ENCODE measurements at places on chromosomes 13 and 19.

- DNase-seq = no peak
These were observed 729.4 kb upstream of the SGCG start for GRCh38 chr13:22451327-22451741.

- DNase-seq = no peak
These were observed 122.9 kb downstream of the MIPEP start for GRCh38 chr13:23766283-23766682.

- peak; percentile 46 for DNase-seq
These were observed 1.3 kb upstream of the ZIC2 start for GRCh38 chr13:99980201-99980823.

- no peak for DNase-seq
These were observed 17.7 kb downstream of the LRRC4B start for GRCh38 chr19:50550594-50550966.

DNA sequence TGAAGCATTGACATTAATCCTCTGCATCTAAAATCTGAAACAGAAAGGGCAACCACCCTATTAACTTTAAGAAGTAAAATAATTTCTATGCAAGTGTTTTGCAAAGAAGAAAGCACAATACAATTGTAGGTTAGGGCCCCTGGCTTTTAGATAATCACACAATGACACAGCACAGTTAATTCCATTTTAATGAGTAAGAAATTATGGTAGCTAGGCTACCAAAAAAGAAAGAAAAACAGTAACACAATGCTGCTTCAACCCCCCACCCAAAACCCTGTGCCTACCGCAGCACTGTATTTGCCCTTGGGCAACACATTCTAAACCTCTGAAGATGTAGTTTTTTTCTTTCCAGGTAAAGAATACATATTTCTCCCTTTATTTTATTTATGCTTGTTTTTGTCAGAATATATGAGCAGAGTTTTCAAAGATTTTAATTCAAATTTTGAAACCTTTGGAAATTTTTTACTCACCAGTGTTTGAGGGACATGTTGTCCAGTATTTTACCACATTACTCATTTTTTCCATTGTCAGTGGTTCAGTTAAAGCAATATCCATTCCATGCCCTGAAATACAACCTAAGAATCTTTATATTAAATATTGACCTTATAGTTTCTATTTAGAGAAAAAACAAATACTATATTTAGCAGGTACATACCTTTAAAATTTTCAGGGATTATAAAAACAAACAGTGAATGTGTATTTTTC lies 21.1 kb downstream of the SOHLH2 start:
- DNase-seq = no peak

DNA sequence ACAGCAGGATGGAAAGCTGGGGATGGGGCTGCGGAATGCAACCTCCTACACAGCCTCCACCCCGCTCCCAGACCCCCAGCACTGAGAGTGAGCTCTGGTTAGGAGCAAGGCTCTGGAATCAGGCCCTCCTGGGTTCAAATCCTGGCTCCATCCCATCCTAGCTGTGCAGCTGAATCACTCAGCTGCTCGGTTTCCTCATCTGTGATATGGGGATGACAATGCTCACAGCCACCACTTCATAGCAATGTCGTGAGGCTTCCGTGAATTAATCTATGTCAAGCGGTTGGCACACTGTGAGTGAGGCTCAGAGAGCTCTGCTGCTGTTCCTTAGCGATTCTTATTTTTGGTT lies 538 bp downstream of the ACP7 start:
- DNase-seq = no peak

- DNase-seq = no peak
These were observed 4.5 kb upstream of the ZNF554 start for GRCh38 chr19:2815191-2815614.

- DNase-seq = peak; percentile 6
These were observed 13.0 kb downstream of the CIC start for GRCh38 chr19:42281827-42282762.

DNA sequence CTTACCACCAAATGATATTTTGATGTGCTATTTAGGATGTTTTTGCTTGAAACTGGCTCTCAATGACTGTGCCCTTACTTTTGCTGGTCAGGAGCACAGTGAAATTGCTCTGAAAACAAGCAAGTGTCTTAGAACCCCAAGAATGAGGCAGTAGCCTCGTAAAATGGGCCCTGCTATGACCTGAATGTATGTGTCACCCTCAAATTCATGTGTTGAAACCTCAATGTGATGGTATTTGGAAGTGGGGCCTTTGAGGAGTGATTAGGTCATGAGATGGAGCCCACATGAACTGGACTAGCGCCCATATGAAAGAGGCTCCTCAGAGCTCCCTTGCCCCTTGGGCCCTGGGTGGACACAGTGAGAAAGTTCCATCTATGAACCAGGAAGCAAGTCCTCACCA lies 155.2 kb downstream of the ZIC5 start:
- no peak for DNase-seq

DNA sequence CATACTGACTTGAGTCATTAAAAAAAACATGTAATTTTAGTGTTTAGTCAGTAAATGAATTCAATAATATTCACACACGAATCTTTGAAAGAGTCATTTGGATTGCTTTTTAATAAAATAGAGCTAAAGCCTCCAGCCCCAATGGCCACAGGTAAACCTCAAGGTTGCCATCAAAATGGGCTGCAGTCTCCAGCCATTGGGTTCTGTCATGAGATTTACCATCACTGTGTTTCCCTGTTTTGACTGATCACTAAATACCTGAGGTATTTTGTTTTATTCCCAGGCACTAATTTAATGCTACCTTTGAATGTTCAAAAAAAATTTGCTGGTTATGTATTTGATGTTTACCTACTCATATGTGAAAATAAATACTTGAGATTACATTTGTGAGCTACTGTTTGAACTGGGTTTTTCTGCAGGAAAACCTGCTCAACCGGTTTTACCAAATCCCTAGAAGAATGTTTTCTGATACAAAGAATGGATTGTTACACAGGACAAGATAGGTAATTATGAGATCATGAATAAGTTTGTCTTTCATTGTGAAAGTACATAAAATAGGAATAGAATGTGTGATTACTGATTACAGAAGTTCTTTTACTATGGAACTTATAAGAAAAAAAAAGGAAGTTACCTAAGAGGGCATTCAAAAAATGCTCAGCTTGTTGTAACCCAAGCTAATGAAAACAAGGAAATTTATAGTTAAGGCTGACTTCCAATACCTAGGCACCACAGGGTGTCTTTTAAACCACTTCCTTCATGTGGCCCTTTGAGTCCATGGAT lies 391.3 kb downstream of the EFNB2 start:
- DNase-seq = no peak

- DNase-seq = no peak
These were observed 2.6 kb downstream of the CSNK1A1L start for GRCh38 chr13:37102896-37103295.

GRCh38 chr13:78998630-78999315 lies 339.8 kb upstream of the OBI1 start:
- DNase-seq = no peak

- DNase-seq = no peak
These were observed 371.4 kb downstream of the KCNRG start for GRCh38 chr13:50386541-50387050.

GRCh38 chr19:40322951-40323615 lies 25.1 kb downstream of the C19orf47 start:
- no peak for DNase-seq

- DNase-seq = no peak
These were observed at the start of gene ZFR2 for GRCh38 chr19:3868770-3869456. TSS of gene ZFR2 (minus strand) at chr19:3869038. CDS start at chr19:3869017, 21 bp downstream.

- no peak for DNase-seq
These were observed 15.2 kb downstream of the DACH1 start for GRCh38 chr13:71851498-71852409.

- no peak for DNase-seq
These were observed 63.6 kb upstream of the FLT1 start for GRCh38 chr13:28558567-28558966.

DNA sequence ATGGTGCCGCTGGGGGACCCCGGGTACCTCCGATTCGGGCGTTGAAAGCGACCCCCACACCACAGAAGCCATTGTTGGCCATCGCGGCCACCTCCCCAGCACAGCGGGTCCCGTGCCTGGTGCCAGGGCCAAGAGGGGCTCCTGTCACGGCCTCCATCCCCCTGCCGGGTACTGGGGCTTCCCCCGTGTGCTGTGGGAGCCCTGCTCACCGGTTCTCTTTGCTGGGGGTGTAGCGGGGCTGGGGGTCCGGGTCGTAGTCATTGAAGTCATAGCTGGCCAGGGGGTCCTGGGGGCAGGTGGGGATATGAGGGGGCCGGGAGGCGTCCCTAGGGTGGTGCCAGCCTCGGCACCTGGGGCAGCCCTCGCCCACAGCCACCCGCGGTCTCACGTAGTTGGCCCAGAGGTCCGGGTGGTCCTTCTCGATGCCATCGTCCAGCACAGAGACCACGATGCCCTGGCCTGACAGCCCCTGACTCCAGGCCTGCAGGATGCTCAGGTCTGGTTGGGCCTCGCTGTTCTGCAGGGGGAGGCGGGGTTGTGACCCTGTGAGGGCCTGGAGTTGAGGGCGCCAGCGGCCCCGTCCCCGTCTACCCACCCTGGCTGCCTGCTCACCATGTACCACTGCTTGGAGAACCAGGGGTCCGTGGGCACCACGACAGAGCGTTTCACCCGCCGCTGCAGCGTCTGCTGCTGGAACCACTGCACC lies 2.4 kb downstream of the PCSK4 start:
- no peak for DNase-seq

GRCh38 chr13:95323930-95324662 lies 22.8 kb upstream of the ABCC4 start:
- no peak for DNase-seq

DNA sequence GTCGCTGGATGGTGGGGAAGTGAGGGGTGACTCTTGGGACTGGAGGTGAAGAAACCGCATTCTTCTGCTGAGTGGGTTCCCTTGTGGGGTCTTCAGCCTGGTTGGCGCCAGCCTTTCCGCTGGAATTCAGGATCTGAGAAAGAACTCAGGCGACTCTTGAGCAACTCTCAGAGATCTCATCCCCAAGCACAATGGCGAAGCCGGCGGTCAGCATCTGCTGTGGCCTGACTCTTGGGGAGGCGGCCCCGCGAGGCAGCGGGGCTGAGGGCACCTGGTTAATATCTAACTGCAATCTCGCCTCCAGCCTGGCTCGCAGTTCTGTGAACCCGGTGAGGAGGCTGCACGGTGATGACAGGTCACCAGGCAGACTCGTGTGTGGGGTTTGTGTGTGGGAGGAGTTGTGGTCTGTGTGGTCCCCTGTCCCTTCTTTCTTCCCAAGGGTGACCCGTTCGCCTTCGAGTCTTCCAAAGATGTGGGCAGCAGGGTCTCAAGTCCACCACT lies 883 bp downstream of the ZNF441 start:
- DNase-seq = peak; percentile 11

DNA sequence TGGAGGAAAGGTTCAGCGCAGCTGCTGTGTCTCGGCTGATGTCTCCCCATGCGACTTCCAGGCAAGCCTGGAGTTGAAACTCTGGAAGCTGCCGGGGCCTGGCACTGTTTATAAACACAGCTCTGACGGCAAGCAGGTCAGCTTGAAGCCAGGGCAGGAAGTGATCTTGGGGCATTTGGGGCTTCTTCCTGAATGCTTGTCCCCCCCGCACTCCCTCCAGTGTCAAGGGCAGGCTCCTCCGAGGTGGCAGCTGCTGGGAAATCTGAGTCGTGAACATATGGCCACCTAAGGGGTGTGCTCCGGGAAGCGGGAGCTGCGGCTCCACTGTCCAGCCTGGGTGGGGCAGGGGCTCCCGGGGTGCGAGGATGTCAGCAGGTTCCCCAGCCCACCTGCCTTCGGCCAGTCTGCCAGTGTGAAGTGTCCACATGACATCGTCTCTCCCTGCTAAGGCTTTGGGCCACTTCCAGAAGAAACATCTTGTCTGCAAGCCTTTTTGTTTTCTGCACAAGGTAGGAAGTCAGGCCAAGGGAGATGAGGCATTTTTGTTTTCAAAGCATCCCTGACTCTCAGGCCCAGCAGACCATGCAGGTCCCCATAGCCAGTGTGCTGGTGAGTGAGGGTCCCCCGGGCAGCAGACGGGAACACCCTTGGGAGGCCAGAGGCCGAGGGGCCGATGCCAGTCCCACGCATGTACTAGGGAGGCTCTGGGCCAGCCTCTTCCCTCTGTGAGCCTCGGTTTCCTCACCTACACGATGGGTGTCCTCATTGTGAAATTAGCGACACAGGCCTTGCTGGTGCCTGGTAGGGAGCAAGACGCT lies 2.7 kb downstream of the PIAS4 start:
- no peak for DNase-seq

GRCh38 chr13:91052876-91053275 lies 294.6 kb upstream of the MIR17HG start:
- no peak for DNase-seq

DNA sequence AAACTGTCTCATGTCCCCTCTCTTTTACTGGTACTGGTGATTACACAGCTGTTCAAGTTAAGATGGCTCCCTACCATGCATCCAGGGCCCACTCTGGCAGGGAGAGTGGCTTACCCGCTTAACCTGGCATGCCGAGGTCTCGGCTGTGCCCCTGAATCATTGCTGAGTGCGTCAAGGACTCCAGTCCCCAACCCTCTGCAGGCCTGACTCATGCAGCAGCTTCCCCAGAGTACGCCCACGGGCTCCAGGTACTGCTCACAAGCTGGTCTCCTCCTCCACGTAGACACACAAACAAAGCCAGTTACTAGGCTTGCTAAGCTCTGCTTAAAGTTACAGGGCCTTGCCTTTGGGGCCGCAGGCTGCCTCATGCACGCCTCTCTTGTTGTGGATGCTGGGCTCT lies 447.4 kb downstream of the COG6 start:
- peak; percentile 93 for DNase-seq

- no peak for DNase-seq
These were observed 66.3 kb downstream of the ARHGAP35 start for GRCh38 chr19:46927106-46927505.

GRCh38 chr13:94659598-94659946 lies 52.8 kb downstream of the SOX21 start:
- DNase-seq = no peak

DNA sequence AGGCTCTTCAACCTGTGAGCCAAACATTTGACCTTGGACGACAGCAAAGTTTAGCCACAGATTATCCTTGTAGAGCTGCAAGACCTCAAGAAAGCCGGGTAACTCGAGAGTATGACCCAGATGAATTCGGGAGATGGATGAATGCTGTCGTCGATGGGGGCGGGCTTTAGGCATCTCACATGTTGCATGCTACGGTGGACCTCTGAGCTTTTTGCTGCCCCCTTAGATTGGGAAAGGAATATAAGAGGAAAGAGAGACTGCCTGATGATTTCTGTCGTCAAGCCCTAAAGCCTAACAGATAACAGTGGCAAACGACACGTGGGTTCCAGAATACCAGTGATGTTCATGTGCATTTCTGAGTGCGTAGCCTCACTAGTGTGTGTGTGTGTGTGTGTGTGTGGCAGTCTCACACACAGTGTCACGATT lies 730 bp upstream of the ABCC4 start:
- DNase-seq = no peak

GRCh38 chr13:45102136-45102507 lies 18.2 kb upstream of the GTF2F2 start:
- DNase-seq = no peak

- no peak for DNase-seq
These were observed 23.9 kb downstream of the PIBF1 start for GRCh38 chr13:72805676-72806346.

GRCh38 chr13:46738766-46739165 lies 58.2 kb downstream of the ESD start:
- no peak for DNase-seq

DNA sequence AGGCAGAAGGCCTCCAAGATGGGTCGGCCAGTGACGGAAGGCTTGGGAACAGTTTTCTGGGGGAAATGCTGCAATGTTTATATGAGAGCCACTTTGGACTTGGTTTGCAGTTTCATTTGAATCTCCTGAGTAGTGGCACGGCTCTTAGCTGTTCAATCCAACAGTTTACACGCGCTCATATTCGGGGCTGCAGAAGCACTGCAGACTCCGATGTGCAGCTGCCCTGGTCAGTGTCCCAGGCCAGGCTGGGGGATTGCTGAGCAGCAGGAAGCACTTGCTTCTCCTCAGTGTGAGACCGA lies 31.7 kb downstream of the CEBPG start:
- DNase-seq = no peak

Data from stimulated activated naive CD4-positive, alpha-beta T cell treated with Interleukin-2 at 50 U/mL for 16 hours (primary cell).